GM23248 (cell line): ENCODE measurements at places on chromosomes 12 and 14.

- DNase-seq: no peak
Observed at GRCh38 chr12:119684711-119685369, 16.9 kb downstream of the PRKAB1 start.

GRCh38 chr14:60651086-60651795 lies 2.0 kb upstream of the SIX1 start:
- no peak for DNase-seq

DNA sequence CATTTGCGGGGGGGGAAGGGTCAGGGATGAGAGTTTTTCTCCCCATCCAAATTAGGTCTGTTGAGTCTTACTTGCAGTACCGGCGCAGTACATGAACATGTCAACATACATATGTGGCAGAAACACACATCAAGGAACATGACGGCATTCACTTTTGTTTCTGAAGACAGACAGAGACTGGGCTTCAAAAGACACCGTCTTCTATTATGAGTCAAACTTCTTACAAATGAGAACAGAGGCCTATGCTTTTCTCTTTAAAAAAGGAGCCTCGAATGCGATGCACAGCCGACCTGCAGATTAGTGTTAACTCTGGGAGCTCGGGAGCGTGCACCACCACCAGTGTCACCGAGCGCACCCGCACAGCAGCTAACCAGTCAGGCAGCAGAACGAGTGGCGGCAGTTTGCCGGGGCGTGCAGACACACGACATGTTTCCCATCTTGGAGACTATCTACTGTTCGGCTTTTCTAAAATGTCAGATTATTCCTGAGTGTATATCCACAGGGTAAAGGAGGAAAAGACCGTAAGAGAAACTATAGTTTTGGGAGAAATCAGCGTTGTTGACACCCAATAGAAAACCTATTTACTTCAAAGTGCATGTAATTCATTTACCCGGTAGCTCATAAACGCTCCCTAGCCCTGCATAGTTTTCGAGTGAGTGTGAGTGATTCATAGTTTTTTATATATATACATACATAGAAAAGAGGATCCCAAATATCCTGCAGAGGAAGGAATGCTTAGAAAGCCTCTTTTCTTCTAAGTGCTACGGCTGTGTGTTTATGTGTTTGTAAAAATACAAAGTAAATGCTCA lies 33.0 kb downstream of the UBR7 start:
- DNase-seq: peak; percentile 74

DNA sequence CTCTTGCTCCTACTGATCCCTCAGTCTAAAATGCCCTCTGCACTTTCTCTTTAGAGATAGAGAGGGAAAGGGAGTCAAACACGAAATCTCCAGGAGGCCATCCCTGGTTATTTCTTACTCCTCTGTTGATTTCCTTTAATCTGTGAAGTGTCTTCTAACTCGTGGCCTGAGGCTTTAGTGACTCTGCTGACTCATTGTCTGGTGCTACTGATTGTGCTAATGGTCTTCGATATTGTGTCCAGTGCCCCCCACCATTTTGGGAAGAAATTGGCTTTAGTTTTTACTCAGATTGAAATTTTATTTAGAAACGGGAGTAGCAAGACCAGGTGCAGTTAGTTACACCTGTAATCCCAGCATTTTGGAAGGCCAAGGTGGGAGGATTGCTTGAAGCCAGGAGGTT lies 839 bp downstream of the CLEC9A start:
- DNase-seq: peak; percentile 75

DNA sequence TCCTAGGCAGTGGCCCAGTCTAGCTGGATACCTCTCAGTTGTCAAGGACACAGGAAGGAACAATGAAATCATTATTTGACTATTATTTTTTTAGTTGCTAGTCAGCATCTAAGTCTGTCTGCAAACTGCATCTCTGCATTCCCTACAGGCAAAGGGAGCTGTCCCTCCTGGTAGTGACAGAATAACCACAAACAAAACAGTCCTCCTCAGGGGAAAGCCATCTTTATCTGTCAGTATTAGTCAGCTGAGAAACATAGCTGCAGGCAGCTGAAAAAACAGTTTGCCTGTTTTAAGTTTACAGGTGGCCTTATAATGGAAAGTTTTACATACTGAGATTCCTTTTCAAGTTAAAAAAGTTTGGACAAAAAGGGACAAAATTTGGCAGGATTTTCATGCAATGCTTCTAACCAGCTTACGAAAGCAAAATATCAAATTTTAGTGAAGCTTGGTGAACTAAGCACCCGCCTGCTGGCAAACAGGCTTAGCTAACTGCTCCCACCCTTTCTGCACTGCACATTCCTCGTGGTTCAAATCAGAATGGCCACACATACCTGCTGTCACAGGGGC lies 29.5 kb downstream of the SLC25A21 start:
- peak; percentile 68 for DNase-seq

- peak; percentile 46 for DNase-seq
Observed at GRCh38 chr14:35331605-35332516, 39.7 kb downstream of the PSMA6 start.

- DNase-seq: no peak
Observed at GRCh38 chr14:50357753-50358395, 38.8 kb downstream of the CDKL1 start.
